ENCODE measurements at places on chromosomes 6 and 20.
A peak's percentile ranks its signal among the peaks of the same experiment; 100 is the strongest.

GRCh38 chr6:119630561-119631192 is 281.1 kb upstream of the MAN1A1 start:
- no peak for DNase-seq

DNA sequence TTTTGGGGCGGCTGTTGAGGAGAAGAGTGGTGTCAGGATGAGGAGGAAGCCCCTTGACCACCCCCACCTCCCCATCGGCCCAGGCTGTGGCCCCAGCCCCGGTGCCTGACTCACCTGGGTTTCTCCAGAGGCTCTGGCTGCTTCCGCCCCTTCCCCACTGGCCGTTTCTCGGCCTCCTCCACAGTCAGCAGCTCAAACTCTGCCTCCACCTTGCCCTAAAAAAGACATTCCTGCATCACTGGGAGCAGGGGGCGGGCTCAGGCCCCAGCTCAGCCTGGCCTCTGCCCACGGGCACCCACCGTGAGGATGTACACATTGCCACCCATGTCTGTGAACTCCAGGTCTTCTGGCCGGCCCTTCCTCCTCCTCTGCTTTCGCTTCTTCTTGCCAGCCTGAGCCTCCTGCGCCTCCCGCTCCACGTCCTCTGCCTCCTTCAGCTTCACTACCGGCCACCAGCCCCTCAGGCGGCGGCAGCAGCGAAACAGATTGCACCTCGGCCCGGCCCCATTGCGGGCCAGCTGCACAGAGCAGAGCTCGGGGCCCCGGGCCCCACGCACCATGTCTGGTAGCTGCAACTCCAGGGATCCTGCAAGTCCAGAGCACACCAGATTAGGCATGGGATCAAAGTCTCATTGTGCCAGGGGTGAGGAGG is 17.3 kb downstream of the ERGIC3 start:
- DNase-seq: no peak

DNA sequence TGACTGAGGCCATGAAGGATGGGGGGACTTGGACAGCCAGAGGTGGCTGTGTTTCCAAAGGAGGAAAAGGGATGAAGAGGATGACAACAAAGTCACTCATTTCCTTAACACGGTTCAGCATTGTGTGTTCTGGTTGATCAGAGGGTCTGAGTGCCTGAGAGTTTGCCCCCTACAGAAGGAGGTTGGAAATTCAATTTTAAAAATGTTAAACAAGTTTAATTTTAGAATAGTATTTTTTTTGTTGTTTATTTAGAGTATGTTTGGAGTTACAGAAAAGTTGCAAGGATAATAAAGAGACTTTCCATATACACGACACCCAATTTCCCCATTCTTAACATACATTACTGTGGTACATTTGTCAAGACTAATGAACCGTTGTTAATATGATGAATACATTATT is 10.3 kb upstream of the VAPB start:
- DNase-seq: no peak

- peak; percentile 41 for DNase-seq
These were observed 22.9 kb downstream of the CNBD2 start for GRCh38 chr20:35991142-35991771.

- no peak for DNase-seq
These were observed 50.6 kb upstream of the NELFCD start for GRCh38 chr20:58930496-58930895.

DNA sequence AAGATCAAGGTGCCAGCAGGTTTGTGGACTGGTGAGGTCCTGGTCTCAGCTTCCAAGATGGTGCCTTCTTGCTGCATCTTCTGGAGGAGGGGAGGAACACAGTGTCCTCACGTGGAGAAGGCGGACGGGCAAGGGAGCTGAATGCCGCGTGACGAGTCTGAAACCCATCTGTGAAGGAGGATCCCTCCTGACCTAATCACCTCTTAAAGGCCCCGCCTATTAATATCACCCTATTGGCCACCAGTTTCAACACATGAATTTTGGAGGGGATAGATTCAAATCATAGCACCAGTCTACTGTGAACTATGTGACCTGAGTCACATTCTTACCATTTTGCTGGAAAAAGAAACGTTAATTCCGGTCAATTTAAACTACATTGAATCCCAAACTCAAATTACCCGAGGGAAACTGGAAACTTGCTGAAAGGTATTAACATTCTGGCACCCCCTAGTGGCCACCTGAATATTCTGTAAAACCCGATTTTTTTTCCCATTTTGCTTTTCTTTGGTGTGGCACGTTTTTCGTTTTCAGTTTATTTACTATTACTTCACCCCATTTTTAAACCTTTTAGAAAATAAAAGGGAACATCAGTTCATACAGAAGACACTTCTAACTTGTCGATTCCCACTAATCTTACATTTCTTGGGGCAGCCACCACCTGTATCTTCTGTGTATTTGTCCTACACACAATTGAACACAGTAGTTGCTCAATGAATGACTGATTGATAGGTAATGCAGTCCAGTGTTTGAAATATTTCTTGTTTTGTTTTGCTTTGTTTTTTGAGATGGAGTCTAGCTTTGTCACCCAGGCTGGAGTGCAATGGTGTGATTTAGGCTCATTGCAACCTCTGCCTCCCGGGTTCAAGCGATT is 17.9 kb upstream of the CCDC170 start:
- DNase-seq: peak; percentile 41

GRCh38 chr6:43771858-43772680 is 2.1 kb downstream of the VEGFA start:
- DNase-seq: peak; percentile 47

DNA sequence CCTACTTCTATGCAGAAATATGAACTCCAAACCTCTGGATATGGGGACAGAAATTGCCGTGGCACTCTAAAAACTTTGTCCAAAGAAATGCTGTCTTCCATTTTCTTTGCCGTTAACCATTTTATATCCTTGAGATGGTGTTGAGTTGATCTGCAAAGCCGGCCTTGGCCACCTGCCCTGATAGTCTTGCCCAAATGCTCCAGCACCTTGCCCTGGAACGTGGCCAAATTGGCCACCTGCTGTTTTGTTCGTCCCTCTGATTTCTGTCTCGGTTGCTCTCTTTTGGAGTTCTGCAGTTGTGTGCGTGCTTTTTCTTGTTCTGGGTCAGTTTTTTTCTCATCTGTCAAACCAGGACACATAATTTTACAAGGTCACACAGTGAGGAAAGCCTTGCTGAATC is 239.7 kb upstream of the GMDS start:
- DNase-seq: no peak

GRCh38 chr6:136769124-136769523 is 23.2 kb downstream of the MAP3K5 start:
- DNase-seq: no peak

DNA sequence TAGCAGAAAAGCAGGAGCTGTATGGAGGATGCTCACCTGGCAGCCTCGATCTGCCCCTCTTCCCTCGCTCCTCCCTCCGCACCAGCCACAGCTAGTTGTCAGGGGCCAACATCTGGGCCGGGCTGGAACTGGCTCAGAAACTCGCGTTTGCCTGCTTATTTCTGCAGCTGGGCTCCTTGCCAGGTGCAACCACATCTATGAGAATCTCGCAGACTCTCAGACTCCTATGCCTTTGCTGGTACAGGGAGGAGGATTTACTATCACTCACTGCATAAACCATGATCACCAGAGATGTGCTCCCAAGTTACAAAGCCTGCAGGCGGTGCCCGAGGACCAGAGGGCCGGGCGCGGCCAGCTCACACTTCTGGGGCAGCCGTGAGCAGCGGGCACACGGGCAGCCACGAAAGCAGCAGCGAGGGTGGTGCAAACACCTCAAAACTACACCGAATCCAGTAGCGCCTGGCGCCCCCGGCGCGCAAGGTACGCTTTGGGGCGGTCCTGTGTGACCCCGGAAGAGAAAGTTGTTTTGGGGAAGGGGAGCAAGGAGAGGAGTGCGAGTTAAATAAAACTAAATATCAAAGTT is 577 bp upstream of the LRRC1 start:
- peak; percentile 71 for DNase-seq

- no peak for DNase-seq
These were observed 185.7 kb upstream of the EYA4 start for GRCh38 chr6:133055441-133055966.

DNA sequence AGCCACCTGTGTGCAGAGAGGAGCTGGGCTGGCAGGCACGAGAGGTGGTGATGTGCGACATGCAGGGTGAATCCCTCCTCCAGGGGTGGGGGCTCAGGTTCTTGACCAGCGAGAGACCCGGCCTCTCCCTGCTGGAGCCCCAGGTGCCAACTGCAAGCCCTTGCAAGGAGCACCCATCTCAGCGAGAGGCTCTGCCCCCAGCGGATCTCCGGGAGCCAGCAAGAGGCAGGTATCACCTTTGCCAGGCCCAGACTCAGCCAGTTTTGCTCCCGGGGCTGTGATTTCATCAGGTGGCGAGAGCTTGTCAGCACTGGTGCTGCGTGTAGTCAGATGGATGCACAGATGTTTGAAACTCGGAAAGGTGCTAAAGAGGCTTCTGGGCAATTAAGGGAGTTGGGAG is 87.7 kb downstream of the TFAP2C start:
- no peak for DNase-seq

GRCh38 chr20:38198238-38198861 is 33.3 kb upstream of the TGM2 start:
- no peak for DNase-seq

GRCh38 chr6:33492093-33492492 is 37.7 kb downstream of the ZBTB9 start:
- DNase-seq: no peak

DNA sequence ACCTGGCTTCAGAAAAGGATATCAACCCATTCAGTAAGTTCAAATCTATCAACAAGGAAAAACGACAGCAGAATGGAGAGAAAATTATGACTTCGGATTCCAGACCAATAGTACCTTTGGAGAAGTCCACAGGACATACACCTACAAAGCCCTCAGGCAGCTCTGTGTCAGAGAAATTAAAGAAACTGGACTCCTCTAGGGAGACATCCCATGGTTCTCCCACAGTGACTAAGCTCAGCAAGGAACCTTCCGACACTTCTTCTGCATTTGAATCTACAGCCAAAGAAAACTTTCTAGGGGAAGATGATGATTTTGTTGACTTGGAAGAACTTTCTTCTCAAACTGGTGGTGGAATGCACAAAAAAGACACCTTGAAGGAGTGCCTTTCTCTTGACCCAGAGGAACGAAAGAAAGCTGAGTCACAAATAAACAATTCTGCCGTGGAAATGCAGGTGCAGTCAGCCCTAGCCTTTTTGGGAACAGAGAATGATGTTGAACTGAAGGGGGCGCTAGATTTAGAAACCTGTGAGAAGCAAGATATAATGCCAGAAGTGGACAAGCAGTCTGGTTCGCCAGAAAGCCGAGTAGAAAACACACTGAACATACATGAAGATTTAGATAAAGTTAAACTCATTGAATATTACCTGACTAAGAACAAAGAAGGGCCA is 67.4 kb upstream of the HINT3 start:
- DNase-seq: peak; percentile 26

GRCh38 chr6:12060780-12061609 is 48.9 kb downstream of the HIVEP1 start:
- peak; percentile 80 for DNase-seq

DNA sequence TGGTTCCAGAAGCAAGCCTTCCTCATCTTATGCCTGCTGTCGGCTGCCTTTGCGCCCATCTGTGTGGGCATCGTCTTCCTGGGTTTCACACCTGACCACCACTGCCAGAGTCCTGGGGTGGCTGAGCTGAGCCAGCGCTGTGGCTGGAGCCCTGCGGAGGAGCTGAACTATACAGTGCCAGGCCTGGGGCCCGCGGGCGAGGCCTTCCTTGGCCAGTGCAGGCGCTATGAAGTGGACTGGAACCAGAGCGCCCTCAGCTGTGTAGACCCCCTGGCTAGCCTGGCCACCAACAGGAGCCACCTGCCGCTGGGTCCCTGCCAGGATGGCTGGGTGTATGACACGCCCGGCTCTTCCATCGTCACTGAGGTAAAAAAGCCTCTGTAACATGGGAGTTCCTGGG is 366 bp downstream of the SLC22A1 start:
- DNase-seq: no peak

- DNase-seq: no peak
These were observed 394.6 kb upstream of the PTCHD4 start for GRCh38 chr6:48505621-48506020.

- no peak for DNase-seq
These were observed 23.5 kb downstream of the ZFP64 start for GRCh38 chr20:52168116-52168515.

DNA sequence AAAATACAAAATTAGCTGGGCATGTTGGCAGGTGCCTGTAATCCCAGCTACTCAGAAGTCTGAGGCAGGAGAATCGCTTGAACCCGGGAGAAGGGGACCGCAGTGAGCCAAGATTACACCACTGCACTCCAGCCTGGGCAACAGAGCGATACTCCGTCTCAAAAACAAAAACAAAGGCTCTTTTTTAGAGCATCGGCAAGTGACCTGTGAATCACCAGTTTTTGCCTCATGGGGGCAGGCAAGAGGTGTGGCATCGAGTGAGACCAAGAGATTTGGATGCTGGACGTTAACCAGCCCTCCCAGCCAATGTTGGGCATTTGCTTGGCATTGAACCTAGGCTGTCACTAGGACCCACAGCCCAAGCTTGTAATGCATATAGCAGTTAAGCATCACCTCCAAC is 14.6 kb upstream of the CDK5RAP1 start:
- DNase-seq: peak; percentile 36

GRCh38 chr6:118965371-118965770 is 30.4 kb upstream of the MCM9 start:
- DNase-seq: no peak

DNA sequence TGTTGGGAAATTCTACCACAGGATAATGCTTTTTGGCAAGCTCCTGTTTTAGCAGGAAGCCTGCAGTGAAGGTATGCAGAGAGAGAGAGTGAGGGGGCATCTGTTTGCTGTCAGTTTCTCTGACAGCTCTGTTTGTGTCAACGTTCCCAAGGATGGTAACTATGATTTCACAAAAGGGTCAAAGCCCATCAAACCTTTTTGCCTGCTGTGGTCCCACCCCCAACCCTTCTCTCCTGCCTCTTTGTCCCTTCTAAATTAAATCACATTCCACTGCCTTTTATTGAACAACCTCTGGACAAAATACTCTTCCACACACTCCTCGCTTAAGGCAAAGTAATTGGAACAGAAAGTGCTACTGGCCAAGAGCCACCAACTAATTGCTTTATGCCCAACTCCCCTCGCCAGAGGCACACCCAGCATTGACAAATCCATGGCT is 128.3 kb downstream of the TSHZ2 start:
- no peak for DNase-seq

- no peak for DNase-seq
These were observed 298.5 kb upstream of the TBX18 start for GRCh38 chr6:85062884-85063283.

DNA sequence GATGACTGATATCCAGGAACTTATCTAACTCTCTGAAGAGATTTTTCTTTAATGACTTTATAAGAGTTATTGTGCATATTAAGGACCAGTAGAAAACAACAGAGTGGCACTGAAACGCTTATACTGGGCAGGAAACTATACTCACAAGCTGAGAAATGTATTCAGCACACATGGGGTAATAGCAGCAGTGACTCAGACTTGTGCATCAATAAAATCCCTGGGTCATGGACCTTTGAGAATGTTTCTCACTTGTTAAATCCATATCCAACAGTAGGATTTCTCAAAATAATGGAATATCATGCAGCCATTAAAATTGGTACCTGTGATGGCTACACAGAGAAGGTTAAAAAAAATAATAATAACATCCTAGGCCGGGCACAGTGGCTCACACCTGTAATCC is 219.5 kb downstream of the BTBD9 start:
- no peak for DNase-seq

GRCh38 chr6:126662966-126663365 is 323.1 kb downstream of the CENPW start:
- DNase-seq: no peak

- no peak for DNase-seq
These were observed 9.8 kb upstream of the BTN1A1 start for GRCh38 chr6:26489996-26490964.

- peak; percentile 6 for DNase-seq
These were observed 179.5 kb upstream of the SYNDIG1 start for GRCh38 chr20:24289737-24290481.

All from germinal center (tissue), 1 donor.